ENCODE measurements at places on chromosomes 4 and X.

GRCh38 chrX:107978707-107979307, 3.4 kb downstream of the TEX13B start:
- no peak for DNase-seq

GRCh38 chr4:11535333-11535732, 106.6 kb upstream of the HS3ST1 start:
- no peak for DNase-seq

DNA sequence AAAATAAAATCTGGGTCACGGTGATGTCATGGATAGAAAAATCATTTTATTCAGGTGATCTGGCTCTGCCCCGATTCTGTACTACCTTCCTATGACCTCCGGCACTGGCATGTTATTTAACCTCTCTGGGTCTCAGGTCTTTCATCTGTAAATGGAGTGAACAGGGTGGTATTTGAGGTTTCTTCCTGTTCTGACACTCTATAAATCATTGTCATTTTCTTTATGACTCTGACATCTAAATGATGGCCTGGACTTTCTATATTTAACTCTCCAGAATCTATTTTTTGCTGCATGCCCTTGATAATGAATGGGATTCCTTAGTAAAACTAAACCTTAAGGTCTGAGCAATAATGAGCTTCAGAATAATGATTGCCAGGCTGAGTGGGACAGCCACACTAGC, 422.0 kb upstream of the CNKSR2 start:
- DNase-seq: no peak

- DNase-seq: peak; percentile 59
Observed at GRCh38 chrX:115968436-115969252, 201.9 kb upstream of the AGTR2 start.

DNA sequence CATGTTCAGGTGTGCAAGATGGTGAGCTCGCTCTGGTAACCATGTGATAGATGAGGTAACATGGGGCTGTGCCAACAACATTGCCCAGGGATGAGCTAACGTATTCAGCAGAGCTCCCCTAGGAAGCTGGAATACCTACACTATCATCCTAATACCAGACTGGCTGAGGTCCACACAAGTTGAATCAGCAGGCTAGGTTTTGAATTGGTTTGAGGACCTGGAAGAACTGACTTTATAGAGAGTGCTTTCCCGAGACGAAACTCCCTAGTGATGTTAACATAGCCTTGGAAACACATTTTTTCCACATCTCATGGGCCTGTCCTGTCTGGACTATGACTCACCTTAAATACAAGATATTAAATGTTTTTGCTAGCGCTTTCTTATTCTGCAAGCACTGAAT, 56.7 kb downstream of the IGFBP7 start:
- no peak for DNase-seq
